Tongue (tissue), 3 donors: ENCODE measurements at places on chromosomes 7 and 10. TPM values are rescaled to one million over a fixed set of nuclear protein-coding genes. Genes with fewer than 3 reads are reported as not detected.

GRCh38 chr7:11754123-11754522 lies 77.9 kb downstream of the THSD7A start:
- DNase-seq, result no peak

- no peak for DNase-seq
Observed at GRCh38 chr10:42984035-42984610, 92.7 kb upstream of the RET start.

- DNase-seq, result no peak
Observed at GRCh38 chr10:118940386-118940785, 89.1 kb upstream of the NANOS1 start.

DNA sequence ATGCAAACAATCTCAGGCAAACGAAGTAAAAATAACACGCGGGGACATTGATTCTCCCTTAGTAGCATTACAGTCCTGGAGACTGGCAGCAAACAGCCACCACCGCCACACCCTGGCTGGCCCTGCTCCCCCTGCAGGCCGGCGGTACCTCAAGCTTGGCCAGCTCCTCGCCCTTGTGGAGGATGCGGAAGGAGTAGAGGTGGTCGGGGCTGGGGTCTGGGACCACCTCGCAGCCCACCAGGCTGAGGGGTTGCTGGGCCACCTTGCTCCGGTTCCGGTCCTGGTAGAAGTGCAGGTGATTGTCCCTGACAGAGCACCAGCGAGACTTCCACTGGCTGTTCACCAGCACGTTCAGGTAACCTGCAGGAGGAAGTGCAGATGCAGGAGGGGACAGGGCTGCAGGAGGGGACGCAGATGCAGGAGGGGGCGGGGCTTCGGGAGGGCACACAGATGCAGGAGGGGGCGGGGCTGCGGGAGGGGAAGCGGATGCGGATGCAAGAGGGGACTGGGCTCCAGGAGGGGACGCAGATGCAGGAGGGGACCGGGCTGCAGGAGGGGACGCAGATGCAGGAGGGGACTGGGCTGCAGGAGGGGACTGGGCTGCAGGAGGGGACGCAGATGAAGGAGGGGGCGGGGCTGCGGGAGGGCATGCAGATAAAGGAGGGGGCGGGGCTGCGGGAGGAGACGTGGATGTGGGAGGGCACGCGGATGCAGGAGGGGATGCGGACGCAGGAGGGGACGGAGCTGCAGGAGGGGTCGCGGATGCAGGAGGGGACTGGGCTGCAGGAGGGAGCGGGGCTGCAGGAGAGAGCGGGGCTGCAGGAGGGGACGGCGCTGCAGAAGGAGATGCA lies 65.7 kb downstream of the VWA2 start:
- peak; percentile 60 for DNase-seq

GRCh38 chr7:111401516-111401915 lies 160.8 kb downstream of the IMMP2L start:
- DNase-seq, result no peak

- no peak for DNase-seq
Observed at GRCh38 chr10:113243311-113243710, 293.3 kb downstream of the TCF7L2 start.

DNA sequence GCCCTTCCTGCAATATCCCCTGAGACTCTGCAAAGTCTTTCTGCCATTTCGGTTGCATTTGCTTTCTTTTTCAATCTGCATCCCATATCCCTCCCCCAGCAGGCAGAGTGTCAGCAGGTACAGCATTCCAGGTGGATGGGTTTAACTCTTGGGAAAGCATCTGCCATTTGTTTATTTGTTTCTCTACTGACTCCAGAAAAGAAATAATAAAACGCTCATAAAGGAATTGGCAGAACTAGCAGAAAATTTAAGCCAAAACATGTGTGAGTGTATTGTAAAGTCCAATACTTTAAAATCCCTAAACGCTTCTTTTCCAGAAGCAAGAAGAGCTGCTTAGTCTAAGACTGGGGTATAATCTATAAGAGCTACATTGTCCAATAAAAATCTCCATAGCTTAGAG lies 393.8 kb downstream of the TNS3 start:
- peak; percentile 80 for DNase-seq

GRCh38 chr10:7288060-7288690 lies 122.7 kb downstream of the SFMBT2 start:
- DNase-seq, result no peak

DNA sequence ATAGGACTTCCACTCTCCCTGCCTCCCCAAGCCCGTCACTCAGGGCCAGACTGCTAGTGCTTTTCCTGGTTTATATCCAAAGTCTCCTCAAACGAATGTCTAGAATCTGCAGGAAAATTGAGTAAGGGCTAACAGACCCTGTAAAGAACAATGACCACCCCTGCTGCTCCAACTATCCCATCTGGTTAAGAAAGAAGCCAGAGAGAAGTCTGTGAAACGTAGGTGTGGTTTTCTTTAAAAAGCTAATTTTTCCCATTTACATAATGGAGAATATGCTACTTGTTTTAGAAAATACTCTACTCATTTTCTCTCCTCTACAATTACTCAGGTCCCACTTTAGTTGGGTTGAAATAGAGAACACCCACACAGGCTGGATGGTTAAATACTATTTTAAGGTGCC lies 72.5 kb downstream of the FAM13C start:
- no peak for DNase-seq

DNA sequence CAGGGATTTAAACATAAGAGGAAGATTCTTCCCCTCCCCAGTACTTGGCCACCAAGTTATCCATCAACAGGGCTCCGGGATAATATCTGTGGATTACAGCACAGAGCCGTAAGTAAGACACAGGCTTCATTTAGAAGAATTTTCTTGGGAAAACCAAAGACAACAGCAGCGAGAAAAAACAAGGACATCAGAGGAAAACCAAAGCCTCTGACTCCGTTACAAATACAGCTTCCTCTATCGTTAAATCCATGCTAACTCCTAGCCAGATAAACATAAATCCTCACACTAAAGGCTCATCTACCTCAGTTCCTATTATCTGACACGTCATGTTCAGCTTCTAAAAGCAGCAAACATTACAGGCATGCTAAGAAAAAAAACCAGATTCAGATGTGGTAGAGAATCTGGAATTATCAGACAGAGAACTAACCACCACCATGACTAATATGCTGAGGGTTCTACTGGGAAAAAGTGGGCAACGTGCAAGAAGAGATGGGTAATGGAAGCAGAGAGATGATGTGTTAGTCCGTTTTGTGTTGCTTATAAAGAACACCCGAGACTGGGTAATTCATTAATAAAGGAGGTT lies 48.4 kb downstream of the BRI3 start:
- no peak for DNase-seq

DNA sequence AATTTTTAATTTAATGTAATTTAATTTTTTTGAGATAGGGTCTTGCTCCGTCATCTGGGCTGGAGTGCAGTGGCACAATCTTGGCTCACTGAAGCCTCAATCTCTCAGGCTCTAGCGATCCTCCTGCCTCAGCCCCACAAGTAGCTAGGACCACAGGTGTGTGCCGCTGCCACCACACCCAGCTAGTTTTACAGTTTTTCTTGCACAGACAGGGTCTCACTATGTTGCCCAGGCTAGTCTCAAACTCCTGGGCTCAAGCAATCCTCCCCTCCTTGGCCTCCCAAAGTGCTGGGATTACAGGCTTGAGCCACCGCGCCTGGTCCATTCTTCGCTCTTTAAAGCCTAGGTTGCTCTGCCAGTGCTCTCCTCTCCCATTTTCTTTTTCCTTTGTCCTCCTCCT lies 12.9 kb downstream of the CALML3 start:
- no peak for DNase-seq

DNA sequence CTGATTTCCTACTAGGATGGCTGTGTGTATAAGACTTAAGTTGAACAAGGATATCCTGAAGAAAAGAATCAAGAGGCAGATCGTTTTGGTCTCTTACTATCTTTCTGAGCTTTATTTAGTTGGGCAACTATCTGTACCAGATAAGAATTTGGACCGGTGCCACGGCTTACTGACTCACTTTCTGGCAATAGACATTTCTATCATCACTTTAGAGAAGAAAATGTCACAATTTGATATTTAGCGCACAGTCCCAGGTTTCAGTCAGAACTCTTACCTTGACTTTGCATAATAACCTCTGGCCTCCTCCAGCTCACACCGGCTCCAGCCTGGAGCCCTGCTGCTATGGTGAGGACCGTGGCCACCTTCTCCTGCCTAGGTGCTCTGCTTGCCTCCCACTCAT lies 218.2 kb upstream of the MDFIC start:
- no peak for DNase-seq

GRCh38 chr10:111972109-111972508 lies 211.5 kb downstream of the GPAM start:
- no peak for DNase-seq

GRCh38 chr7:157228864-157229422 lies 90.2 kb downstream of the UBE3C start:
- DNase-seq, result peak; percentile 29

GRCh38 chr7:105151152-105151551 lies 137.1 kb downstream of the KMT2E start:
- DNase-seq, result no peak

Gene BZW2
- 210 TPM for total RNA-seq

Gene SPDYE8
- not detected for total RNA-seq

Gene DLD
- 173 TPM for total RNA-seq

Gene SOSTDC1
- 21.8 TPM for total RNA-seq

Gene GNAT3
- 4.0 TPM for total RNA-seq

Gene AGAP9
- 2.2 TPM for total RNA-seq

Gene SLC13A4
- not detected for total RNA-seq

Gene SFR1
- 9.0 TPM for total RNA-seq

Gene SH2D4B
- total RNA-seq, result not detected

Gene ZNF438
- total RNA-seq, result 7.6 TPM

Gene CTBP2
- total RNA-seq, result 58.2 TPM

Gene PRKCQ
- total RNA-seq, result 15.2 TPM

Gene HDAC9
- 56.2 TPM for total RNA-seq

Gene PYROXD2
- total RNA-seq, result 4.5 TPM

Gene CFAP46
- total RNA-seq, result 0.41 TPM
